ENCODE measurements at places on chromosomes 4 and X.

- peak; percentile 10 for DNase-seq
These were observed 3.9 kb downstream of the LOC101059915 start for GRCh38 chrX:71671043-71671780.

GRCh38 chrX:130060122-130061069 lies 49.9 kb downstream of the ELF4 start:
- peak; percentile 80 for DNase-seq

GRCh38 chrX:154074199-154074598 lies 23.3 kb downstream of the MECP2 start:
- DNase-seq, result no peak

DNA sequence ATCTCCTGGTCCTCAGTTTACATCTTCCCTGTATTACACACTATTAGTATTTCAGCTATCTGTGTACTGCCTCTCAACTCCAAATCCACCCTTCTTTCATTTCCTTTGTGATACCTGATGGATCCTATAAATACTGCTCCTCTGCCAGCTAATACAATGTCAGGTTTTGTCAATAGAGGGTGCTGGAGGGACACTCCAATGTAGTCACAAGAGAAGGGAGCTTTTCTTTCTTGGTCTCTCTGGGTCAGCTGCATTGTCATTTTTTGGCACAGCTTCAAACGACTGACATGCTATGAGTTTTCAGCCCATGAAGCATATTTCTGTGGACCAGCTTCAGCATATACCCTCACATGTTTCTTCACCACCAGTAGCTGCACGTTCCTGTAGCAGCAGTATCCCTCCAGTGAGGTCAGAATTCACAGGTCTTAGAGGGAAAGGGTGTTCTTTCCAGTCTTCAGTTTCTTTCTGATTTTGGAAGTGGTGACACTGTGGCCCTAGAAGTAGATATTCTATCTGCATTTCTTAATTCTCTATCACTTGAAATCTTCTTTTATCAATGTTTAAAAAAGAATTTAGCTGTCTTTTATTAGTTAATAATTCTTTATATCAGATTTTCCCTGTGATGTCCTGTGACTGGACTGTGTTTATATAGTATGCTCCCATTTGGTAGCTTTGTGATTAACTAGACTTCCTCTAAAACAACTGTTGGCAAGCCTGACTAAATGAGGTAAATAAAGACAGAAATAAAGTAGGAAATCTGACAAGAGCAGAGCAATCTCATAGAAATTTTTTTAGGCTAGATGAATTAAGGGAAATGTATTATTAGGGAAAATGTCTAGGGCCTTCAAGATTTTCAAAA lies 60.6 kb downstream of the GABRA2 start:
- no peak for DNase-seq

- no peak for DNase-seq
These were observed 17.1 kb upstream of the ARHGAP10 start for GRCh38 chr4:147714575-147715401.

- DNase-seq, result no peak
These were observed 66.8 kb downstream of the TSC22D3 start for GRCh38 chrX:107708762-107709161.

DNA sequence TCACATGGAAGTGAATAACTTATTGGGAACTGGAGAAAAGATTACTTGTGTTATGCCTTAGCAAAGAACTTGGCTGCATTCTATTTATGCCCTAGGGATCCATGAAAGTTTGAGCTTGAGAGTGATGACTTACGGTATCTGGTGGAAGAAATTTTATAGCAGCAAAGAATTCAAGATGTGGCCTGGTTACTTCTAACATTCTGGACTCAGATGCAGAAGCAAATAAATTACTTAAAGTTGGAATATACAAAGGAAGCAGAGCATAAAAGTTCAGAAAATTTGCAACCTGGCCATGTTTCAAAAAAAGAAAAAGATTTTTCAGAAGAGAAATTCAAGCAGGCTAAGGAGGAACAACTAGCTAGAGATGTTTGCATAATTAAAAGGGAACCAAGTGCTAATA lies 252.3 kb upstream of the WDFY3 start:
- no peak for DNase-seq

DNA sequence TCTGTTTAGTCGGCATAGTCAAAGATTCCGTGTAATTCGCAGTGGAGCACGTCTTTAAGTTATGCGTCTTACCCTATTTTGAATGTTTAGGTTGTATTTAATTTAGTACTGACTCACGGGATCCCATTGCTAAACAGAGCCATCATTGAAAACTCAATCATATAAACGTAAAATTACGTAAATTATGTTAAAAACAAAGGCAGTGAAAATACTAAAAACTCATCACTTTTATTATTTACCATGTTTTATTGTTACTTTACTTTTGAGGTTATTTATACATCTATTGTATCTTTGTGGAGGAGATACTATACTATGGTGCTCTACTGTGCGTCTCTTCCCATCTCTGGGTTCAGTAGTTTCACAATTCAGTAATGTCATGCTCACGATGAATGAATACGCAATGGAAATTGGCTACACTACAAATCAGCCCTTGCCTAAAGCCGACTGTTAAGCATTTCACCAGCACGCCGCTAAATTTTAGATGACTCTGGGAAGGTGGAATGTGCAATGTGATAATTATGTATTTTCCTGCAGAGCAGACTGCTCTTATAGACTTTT lies 944 bp downstream of the FUNDC2 start:
- DNase-seq, result peak; percentile 2
